ENCODE measurements at places on chromosomes 3 and 15. TPM values are rescaled to one million over a fixed set of nuclear protein-coding genes. Genes with fewer than 3 reads are reported as not detected.

DNA sequence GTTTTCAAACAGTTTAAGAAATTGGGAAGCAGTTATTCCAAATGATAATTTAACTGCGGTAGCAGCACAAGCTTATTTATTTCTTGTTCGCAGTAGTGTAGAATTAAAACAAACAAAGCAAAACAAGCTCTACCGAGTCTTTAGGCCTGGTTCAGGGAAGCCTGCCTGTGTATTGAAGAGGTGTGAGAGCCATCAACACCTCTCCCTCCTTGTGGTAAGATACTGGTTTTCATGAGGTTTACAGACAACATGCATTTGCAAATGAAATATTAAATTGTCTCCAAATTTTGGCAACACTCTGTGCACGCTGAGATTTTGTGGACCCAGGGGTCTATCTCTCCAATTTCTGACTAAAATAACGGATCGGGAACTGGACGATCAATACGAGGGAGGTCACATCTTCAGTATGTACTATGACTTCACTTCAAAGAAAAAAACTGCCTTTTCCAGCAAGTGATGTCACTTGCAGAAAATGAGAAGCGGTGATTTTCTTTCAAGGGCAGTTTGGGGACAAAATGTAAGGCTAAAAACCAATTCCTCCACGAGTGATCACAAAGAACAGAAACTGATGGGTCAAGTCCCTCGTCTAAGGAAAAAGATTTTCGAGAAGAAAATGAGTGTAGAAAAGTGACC, 721 bp downstream of the ATR start:
- DNase-seq, result no peak

DNA sequence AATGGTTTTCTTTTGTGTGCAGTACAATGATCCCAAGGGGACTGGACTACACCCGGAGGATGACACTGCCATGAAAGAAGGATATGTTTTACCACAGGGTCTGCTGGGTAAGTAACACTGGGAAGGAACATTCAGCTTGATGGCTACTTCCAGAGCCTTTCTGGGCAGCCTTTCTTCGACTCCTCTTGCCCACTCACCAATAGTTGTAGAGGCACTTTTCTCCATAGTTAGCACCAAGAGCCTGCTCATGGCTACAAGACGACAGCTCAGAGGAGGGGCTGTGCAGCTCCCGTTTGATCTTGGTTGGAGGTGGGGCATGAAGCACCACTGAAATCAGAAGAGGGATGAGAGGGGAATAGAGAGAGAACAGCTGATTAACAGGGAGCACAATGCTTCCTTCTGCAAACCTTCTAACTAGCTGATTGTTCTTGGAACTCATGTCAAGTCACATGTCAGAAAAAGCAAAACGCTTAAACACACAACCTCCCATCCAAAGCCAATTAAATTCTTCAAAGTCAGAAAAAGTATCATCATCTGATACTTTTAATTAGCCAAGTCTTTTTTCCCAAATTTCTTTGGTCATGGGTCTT, 27.9 kb downstream of the ETV5 start:
- no peak for DNase-seq

- no peak for DNase-seq
These were observed 131.9 kb downstream of the B3GALNT1 start for GRCh38 chr3:160973067-160973809.

DNA sequence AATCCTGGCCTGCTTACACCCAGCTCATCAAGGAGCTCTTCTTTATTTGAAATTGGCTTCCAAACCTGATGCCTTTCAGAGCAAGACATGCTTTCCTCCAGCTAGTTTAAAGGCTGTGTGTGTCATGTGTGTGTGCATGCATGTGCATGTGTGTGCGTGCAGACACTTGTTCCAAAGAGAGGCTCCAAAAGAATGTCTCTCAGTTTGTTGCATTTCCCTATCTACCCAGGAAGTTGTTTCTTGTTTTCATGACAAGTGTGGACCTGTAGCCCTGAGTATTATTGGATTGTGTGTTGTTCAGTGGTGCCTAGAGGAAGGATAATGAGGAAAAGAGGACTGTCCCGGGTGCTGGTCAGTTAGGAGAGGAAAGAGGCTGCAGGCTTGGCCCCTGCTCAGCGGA, 240.0 kb downstream of the THSD4 start:
- no peak for DNase-seq

GRCh38 chr3:156626104-156626503, 48.3 kb upstream of the TIPARP start:
- DNase-seq, result no peak

DNA sequence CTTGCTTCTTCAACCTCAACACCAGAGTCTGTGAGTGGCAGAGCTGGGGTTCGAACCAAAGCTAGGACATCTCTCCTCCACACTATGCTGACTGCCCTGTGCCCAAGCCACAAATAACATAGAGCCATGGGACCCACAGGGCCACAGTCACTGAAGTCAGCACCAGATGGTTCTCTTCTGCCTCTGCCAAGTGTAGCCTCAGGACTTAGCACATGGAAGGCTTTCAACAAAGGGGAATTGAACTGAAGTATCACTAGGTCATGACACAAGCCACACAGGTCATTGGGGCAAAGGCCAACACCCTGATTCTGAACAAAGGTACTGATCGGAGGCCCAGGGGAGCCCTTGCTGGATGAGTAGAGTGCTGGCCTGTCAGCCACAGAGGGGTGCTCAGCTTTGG, 83.6 kb downstream of the BDH1 start:
- peak; percentile 42 for DNase-seq

- no peak for DNase-seq
These were observed 13.5 kb upstream of the NR2C2 start for GRCh38 chr3:14933820-14934425.

DNA sequence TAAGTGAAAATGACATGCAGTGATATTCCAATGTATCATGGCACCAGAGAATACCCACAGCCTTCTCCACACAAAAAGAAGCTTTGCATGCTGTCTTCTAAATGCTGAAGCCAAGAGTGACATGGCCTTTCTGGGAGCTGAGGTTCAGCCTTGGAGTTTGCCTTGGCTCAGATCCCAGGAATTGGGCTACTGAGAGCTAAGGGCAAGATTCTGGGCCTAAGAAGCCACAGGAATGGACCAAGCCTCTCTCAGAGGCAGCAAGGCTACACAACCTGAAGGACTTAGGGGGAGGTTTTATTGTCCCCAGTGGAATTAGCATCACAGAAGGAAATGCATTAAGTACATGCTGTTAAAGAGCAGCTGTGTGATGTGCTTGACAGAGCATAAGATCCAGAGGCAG, 1078.5 kb downstream of the TUSC7 start:
- no peak for DNase-seq

- no peak for DNase-seq
These were observed 1.8 kb downstream of the STX19 start for GRCh38 chr3:94026623-94027022.

DNA sequence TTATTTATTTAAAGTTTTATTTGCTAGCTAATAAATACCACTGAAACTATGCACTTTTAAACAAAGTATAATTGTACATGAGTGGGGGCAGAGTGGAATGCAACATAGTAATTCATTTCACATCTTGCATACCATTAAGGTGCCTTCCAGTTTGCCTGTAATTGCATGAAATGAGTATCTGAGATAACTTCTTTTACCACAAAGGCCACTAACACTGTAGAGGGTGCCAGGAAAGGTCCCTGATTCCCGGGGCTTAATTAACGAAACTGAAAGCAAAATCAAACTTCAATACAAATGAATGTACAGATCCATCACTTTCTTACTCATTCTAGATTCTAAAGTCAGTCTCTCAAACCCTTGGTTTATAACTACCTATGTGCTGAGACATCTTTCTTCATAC, 2.1 kb downstream of the CD47 start:
- no peak for DNase-seq

DNA sequence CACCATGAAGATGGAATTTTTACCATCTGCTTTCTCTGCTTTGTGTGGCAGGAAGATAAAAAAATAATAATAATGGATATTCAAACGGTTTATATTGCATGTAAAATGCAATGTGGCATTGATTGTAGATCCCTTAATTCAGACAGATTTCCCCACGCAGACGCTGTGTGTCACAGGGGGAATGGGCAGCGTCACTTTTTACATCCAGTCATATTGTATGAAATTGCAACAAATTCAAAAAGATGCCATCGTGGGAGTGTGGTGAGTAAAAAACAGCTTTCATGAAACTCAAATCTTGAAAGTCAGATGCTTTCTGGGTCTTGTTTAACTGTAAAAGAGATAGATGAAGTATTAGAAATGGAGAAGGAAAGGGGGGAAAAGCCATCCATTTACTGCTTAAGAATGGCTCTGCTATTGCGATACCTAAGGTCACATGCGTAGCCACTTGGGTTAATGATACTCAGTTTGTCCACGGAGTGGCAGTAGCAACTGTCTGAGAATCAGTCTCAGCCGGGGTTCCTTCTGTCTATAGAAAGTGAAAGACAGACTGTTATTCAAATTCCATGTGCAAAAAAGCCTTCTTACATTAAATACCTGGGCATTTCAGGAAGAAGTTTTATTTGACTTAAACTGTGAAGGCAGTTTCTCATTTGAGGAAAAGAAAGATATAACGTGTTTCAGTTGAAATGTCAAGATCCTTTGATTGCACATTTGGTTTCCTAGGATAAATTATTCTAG, 28.5 kb downstream of the BTD start:
- peak; percentile 62 for DNase-seq

- DNase-seq, result no peak
These were observed 444.9 kb upstream of the TBL1XR1 start for GRCh38 chr3:177642042-177642803.

- no peak for DNase-seq
These were observed 13.6 kb upstream of the CCDC33 start for GRCh38 chr15:74222240-74223119.

DNA sequence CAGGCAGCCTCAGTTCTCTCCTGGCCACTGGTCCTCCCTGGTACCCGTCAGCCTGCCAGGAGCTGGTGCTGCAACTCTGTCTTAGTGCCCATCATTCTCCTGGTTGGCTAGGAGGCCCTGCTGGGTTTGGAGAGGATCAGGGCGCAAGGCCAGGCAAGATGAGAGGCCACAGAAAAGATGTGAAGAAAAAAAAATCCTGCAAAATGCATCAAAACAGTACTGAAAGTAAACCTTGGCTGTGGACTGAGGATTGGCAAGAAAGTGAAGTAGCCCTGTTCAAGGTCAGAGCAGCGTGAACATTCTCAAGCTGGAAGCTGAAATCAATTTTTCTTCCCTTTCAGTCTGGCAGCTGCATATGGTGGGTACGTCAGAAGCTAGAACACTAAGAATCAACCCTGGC, 74.2 kb downstream of the GTF2E1 start:
- DNase-seq, result no peak

ROBO1 gene
- 71.0 TPM for total RNA-seq

CFAP100 gene
- not detected for total RNA-seq

GHSR gene
- not detected for total RNA-seq

RAB6B gene
- not detected for total RNA-seq

CDCP1 gene
- total RNA-seq, result 0.18 TPM

IL17RD gene
- 0.20 TPM for total RNA-seq

TRH gene
- total RNA-seq, result not detected

ZNF774 gene
- 0.98 TPM for total RNA-seq

Measured in HepG2 (cell line).